Lower lobe of right lung (tissue), 2 donors: ENCODE measurements at places on chromosomes 4 and X. TPM values are rescaled to one million over a fixed set of nuclear protein-coding genes. Genes with fewer than 3 reads are reported as not detected.
A peak's percentile ranks its signal among the peaks of the same experiment; 100 is the strongest.

Gene ENAM
- 0.12 TPM for total RNA-seq

- peaks cover 7% of the 10 kb centered on the region for H3K4me1 ChIP-seq
- no peaks in the 10 kb centered on the region for H3K36me3 ChIP-seq
- H3K27me3 ChIP-seq = no peaks in the 10 kb centered on the region
- H3K4me3 ChIP-seq = no peak overlapping the region
- H3K27ac ChIP-seq = no peak overlapping the region
These were observed 66.9 kb downstream of the ARHGEF38 start for GRCh38 chr4:105619188-105619931.

GRCh38 chrX:147602176-147602696 lies 309.5 kb upstream of the FMR1 start:
- H3K36me3 ChIP-seq = no peaks in the 10 kb centered on the region

Gene ARHGEF38
- 20.6 TPM for total RNA-seq

- no peaks in the 10 kb centered on the region for H3K4me1 ChIP-seq
- no peak for DNase-seq
- H3K27me3 ChIP-seq = no peaks in the 10 kb centered on the region
- H3K27ac ChIP-seq = no peak overlapping the region
- H3K4me3 ChIP-seq = no peak overlapping the region
These were observed 30.3 kb downstream of the SEPSECS start for GRCh38 chr4:25129917-25130316.

- peaks cover 4% of the 10 kb centered on the region for H3K36me3 ChIP-seq
- H3K27ac ChIP-seq = no peak overlapping the region
- H3K27me3 ChIP-seq = no peaks in the 10 kb centered on the region
- no peak for DNase-seq
- no peaks in the 10 kb centered on the region for H3K4me1 ChIP-seq
These were observed 30.2 kb upstream of the NKX6-1 start for GRCh38 chr4:84529169-84529751.

- H3K27ac ChIP-seq = no peak overlapping the region
- H3K4me1 ChIP-seq = no peaks in the 10 kb centered on the region
- H3K36me3 ChIP-seq = no peaks in the 10 kb centered on the region
- H3K4me3 ChIP-seq = no peak overlapping the region
- H3K27me3 ChIP-seq = no peaks in the 10 kb centered on the region
These were observed 91.5 kb upstream of the SCOC start for GRCh38 chr4:140281828-140282552.

GRCh38 chr4:144399927-144400326 lies 246.0 kb upstream of the HHIP start:
- no peaks in the 10 kb centered on the region for H3K27me3 ChIP-seq
- no peak overlapping the region for H3K27ac ChIP-seq
- no peaks in the 10 kb centered on the region for H3K4me1 ChIP-seq
- DNase-seq = no peak

GRCh38 chr4:87144356-87144755 lies 76.1 kb downstream of the KLHL8 start:
- peaks cover 32% of the 10 kb centered on the region for H3K36me3 ChIP-seq
- H3K27ac ChIP-seq = no peak overlapping the region
- no peaks in the 10 kb centered on the region for H3K4me1 ChIP-seq
- no peaks in the 10 kb centered on the region for H3K27me3 ChIP-seq
- H3K4me3 ChIP-seq = no peak overlapping the region
- no peak for DNase-seq

GRCh38 chrX:47245156-47245555 lies 12.3 kb downstream of the USP11 start:
- no peaks in the 10 kb centered on the region for H3K4me1 ChIP-seq
- H3K36me3 ChIP-seq = peaks cover 58% of the 10 kb centered on the region
- no peak overlapping the region for H3K4me3 ChIP-seq
- H3K27ac ChIP-seq = no peak overlapping the region
- H3K27me3 ChIP-seq = no peaks in the 10 kb centered on the region

DNA sequence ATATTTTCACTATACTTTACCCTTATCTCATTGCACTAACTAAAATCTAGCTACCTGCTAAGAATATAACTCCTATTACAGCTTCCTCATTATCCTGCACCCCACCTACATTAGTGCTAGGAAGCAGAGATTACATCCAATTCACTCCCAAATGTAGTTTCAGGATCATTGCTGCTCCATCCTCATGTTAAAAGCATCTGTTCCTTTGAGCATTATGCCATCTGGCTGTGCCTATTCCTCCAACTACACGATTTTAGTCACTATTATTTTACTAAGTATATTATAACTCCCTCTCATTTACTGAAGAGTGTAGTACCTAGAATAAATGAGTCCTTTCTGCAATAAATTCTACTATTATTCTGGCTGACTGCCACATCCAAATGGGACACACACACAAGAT lies 1586.9 kb downstream of the TECRL start:
- H3K4me1 ChIP-seq = no peaks in the 10 kb centered on the region
- no peaks in the 10 kb centered on the region for H3K36me3 ChIP-seq
- no peak overlapping the region for H3K27ac ChIP-seq
- no peak overlapping the region for H3K4me3 ChIP-seq
- no peak for DNase-seq

DNA sequence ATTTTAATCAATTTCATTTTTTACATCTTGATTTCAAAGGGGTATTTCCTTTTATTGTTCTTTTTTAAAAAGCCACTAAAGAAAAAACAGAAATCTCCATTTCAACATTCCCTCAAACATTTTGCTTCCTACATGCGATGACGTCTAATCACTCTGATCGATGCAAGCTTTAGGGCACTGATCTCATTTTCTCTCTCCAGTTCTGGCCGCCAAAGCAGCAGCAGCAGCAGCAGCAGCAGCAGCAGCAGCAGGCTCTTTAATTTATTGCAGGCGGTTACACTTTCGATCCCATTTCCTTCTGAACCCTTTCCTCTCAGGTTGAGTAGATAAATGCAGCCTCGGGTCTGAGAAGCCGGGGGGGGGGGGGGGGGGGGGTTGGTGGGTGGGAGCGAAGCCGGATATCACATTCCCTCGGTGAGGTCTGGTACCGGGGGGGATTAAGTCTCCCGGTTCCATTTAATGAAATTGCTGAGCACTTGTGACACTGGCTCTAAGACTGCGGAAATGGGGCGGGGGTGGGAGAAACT lies 3.4 kb upstream of the PCDH7 start:
- peak overlapping the region; percentile 60 for H3K4me3 ChIP-seq
- H3K27me3 ChIP-seq = peaks cover 41% of the 10 kb centered on the region
- H3K4me1 ChIP-seq = peaks cover 46% of the 10 kb centered on the region
- no peak overlapping the region for H3K27ac ChIP-seq
- DNase-seq = no peak

- H3K36me3 ChIP-seq = no peaks in the 10 kb centered on the region
- H3K4me3 ChIP-seq = no peak overlapping the region
- H3K27ac ChIP-seq = no peak overlapping the region
- DNase-seq = peak; percentile 9
- peaks cover 44% of the 10 kb centered on the region for H3K27me3 ChIP-seq
These were observed 28.9 kb downstream of the CPLX1 start for GRCh38 chr4:797066-797465.

Gene FABP2
- total RNA-seq = not detected

GRCh38 chrX:72062916-72063315 lies 68.8 kb downstream of the RTL5 start:
- no peaks in the 10 kb centered on the region for H3K36me3 ChIP-seq
- DNase-seq = no peak
- H3K4me3 ChIP-seq = no peak overlapping the region
- no peaks in the 10 kb centered on the region for H3K27me3 ChIP-seq
- no peak overlapping the region for H3K27ac ChIP-seq

DNA sequence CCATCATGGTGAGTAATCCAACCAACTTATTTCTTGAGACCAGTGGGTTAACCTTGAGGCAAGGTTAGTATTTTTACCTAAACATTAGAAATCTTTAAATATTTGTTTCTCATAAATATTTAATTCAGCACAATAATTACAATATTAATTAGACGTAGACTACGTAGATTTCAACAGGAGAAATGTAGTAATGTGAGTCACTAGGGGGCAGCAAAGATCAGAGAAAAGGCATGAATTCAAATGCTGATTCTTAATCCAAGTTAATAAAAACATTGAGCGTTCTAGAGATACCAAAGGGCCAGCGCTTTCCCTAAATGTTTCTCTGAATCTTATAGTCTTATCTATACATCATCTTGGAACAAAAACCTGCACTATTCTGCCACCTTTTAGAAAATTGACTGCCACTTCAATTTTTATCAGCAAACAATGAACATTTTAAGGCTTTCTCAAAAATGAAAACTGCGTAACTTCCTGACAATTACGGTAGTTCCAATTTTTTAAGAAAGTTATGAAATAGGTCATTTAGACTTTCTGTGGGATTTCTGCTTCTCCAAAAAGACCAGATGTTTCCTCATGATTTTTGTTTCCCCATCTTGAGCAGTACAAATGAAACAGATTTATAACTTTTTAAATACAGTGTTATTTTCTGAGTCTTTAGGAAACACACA lies 180.7 kb downstream of the GASK1B start:
- H3K36me3 ChIP-seq = no peaks in the 10 kb centered on the region
- H3K4me1 ChIP-seq = peaks cover 6% of the 10 kb centered on the region
- DNase-seq = no peak
- peak overlapping the region; percentile 66 for H3K27ac ChIP-seq
- H3K27me3 ChIP-seq = no peaks in the 10 kb centered on the region

Gene SRPX2
- total RNA-seq = 16.4 TPM

- no peaks in the 10 kb centered on the region for H3K36me3 ChIP-seq
- H3K27ac ChIP-seq = no peak overlapping the region
- no peak for DNase-seq
- H3K27me3 ChIP-seq = no peaks in the 10 kb centered on the region
- H3K4me3 ChIP-seq = no peak overlapping the region
- H3K4me1 ChIP-seq = no peaks in the 10 kb centered on the region
These were observed 132.5 kb upstream of the ZCCHC13 start for GRCh38 chrX:74171465-74171864.

DNA sequence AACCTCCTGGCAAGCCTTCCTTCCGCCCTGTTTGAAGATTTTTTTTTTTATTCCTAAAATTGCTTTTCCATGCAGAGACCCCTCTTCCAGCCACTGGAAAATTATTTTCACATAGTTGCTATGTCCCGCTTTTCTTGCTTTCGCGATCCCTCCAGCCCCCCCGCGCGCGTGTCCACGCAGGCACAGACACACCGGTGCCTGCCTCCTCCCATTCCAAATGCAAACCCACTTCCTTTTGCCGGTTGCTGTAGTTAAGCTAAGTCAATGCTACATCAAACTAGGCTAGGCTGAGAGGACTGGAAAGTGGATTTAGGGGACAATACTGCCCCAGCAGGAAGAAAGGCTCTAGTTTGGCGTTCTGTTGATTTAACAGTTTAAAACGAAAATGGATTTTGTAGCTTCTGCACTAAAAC lies 111.0 kb downstream of the DHX15 start:
- H3K4me1 ChIP-seq = peaks cover 25% of the 10 kb centered on the region
- DNase-seq = no peak
- peak overlapping the region; percentile 67 for H3K4me3 ChIP-seq
- peak overlapping the region; percentile 9 for H3K27ac ChIP-seq
- H3K27me3 ChIP-seq = peaks cover 49% of the 10 kb centered on the region

- DNase-seq = no peak
- H3K36me3 ChIP-seq = no peaks in the 10 kb centered on the region
- H3K27ac ChIP-seq = no peak overlapping the region
- no peaks in the 10 kb centered on the region for H3K4me1 ChIP-seq
- no peaks in the 10 kb centered on the region for H3K27me3 ChIP-seq
These were observed 971.1 kb upstream of the HS3ST1 start for GRCh38 chr4:12399781-12400180.

GRCh38 chr4:17797808-17798207 lies 12.7 kb downstream of the DCAF16 start:
- no peaks in the 10 kb centered on the region for H3K4me1 ChIP-seq
- H3K36me3 ChIP-seq = peaks cover 25% of the 10 kb centered on the region
- H3K27me3 ChIP-seq = no peaks in the 10 kb centered on the region
- H3K4me3 ChIP-seq = no peak overlapping the region
- H3K27ac ChIP-seq = no peak overlapping the region

DNA sequence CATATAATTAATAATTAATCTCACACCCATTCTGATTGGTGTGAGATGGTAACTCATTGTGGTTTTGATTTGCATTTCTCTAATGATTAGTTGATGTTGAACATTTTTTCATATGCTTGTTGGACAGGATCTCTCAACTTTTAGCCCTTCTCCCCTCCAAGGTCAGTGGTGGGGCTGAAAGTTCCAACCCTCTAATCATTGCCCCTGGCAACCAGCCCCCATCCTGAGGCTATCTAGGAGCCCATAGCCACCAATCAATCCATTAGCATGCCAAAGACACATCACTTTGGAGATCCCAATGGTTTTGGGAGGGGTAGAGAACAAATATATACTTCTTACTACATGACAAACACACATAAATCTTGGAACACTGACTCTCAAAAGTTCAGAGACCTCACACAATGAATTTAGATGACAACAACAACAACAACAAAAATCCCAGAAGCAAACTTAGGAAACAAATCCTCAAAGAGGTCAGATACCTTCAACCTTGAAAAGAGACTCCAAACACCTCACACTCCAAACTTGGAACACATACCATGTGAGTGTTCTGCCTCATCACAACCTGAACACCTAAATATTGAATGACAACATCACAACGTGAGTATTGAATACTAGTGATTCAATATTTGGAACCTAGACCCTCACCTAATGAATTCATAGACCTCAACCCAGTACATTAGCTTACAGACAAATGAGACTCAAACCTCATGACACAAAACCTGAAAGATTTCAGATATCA lies 19.0 kb upstream of the PAGE4 start:
- H3K4me3 ChIP-seq = no peak overlapping the region
- no peaks in the 10 kb centered on the region for H3K4me1 ChIP-seq
- no peaks in the 10 kb centered on the region for H3K27me3 ChIP-seq
- no peaks in the 10 kb centered on the region for H3K36me3 ChIP-seq
- DNase-seq = no peak

Gene MAGEA8
- not detected for total RNA-seq

Gene INTS6L
- total RNA-seq = 6.9 TPM

- no peaks in the 10 kb centered on the region for H3K36me3 ChIP-seq
- no peak within 1 kb of the TSS for H3K27ac ChIP-seq
- H3K4me3 ChIP-seq = no peak within 1 kb of the TSS
- DNase-seq = no peak
- H3K4me1 ChIP-seq = no peaks in the 10 kb centered on the region
These were observed at the start of gene PNMA6E for GRCh38 chrX:153401133-153401764. Gene PNMA6E (minus strand): TSS chrX:153401350. CDS start chrX:153398849, 2,501 bp downstream.

DNA sequence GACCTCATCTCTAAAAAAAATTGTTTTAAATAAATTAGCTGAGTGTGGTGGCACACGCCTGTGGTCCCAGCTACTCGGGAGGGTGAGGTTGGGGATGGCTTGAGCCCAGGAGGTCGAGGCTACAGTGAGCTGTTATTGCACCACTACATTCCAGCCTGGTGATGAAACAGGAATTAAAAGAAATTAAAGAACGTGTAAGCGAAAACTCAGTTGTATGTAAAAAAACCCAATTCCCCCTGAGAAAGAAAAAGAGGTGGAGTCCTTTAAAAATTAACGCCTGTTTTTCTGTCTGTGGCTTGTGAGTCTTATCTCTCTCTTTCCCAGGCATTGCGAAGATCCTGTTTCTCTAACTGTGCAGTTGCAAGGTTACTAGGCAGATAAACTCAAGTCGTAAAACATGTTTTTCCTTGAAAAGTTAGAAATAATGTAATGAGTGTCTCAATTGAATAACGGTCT lies 22.1 kb downstream of the EPGN start:
- H3K36me3 ChIP-seq = no peaks in the 10 kb centered on the region
- no peak overlapping the region for H3K27ac ChIP-seq
- DNase-seq = no peak
- no peak overlapping the region for H3K4me3 ChIP-seq
- no peaks in the 10 kb centered on the region for H3K4me1 ChIP-seq
- no peaks in the 10 kb centered on the region for H3K27me3 ChIP-seq
